ENCODE measurements at places on chromosomes 3 and 15. TPM values are rescaled to one million over a fixed set of nuclear protein-coding genes. Genes with fewer than 3 reads are reported as not detected.
A peak's percentile ranks its signal among the peaks of the same experiment; 100 is the strongest.

- H3K36me3 ChIP-seq: no peaks in the 10 kb centered on the region
- H3K4me1 ChIP-seq: peaks cover 73% of the 10 kb centered on the region
- H3K27ac ChIP-seq: no peak overlapping the region
- peak overlapping the region; percentile 57 for H3K4me3 ChIP-seq
- DNase-seq: peak; percentile 67
These were observed 268.3 kb downstream of the UACA start for GRCh38 chr15:70494852-70495571.

DNA sequence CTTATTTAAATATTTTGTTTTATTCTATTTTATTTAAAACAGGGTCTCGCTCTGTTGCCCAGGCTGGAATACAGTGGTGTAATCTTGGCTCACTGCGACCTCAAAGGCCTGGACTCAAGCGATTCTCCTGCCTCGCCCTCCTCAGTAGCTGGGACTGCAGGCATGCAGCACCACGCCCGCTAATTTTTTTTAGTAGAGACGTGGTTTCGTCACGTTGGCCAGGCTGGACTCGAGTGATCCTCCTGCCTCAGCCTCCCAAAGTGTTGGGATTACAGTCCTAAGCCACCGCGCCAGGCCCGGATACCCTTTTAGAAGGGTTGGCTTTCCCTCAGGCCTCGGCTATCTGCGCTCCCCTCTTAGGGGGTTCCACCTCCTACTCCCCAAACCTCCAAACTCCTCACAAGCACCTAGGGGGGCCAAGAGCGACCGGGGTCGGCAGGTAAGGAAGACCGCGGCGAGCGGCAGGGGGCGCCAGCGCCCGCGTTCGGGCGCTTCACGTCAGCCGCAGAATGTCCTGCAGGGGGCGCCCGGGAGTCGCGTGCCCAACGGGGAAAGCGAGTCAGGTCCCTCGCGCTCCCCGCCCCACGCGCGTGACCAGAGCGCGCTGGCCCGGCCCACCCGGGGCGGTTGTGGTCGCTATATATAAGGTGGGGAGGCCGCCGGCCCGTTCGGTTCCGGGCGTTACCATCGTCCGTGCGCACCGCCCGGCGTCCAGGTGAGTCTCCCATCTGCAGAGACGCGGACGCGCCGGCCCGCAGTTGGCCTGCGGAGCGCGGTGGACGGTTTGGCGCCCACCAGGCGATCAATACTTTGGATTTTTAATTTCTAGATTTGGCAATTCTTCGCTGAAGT, 51.8 kb upstream of the GATM start:
- no peak overlapping the region for H3K27ac ChIP-seq
- no peaks in the 10 kb centered on the region for H3K36me3 ChIP-seq
- H3K4me3 ChIP-seq: peak overlapping the region; percentile 68
- peak; percentile 86 for DNase-seq
- H3K4me1 ChIP-seq: peaks cover 4% of the 10 kb centered on the region
- H3K27me3 ChIP-seq: peaks cover 13% of the 10 kb centered on the region

GRCh38 chr15:99574502-99574901, 8.7 kb downstream of the MEF2A start:
- H3K27ac ChIP-seq: no peak overlapping the region
- H3K27me3 ChIP-seq: no peaks in the 10 kb centered on the region
- no peak overlapping the region for H3K4me3 ChIP-seq
- peaks cover 59% of the 10 kb centered on the region for H3K4me1 ChIP-seq
- no peak for DNase-seq
- no peaks in the 10 kb centered on the region for H3K36me3 ChIP-seq

EOMES gene
- total RNA-seq: 1.2 TPM

ERC2 gene
- total RNA-seq: 0.19 TPM

PYDC2 gene
- total RNA-seq: not detected
